ENCODE measurements at places on chromosomes 2 and 18. TPM values are rescaled to one million over a fixed set of nuclear protein-coding genes. Genes with fewer than 3 reads are reported as not detected.

GRCh38 chr2:42045352-42045751 is 2.5 kb upstream of the PKDCC start:
- DNase-seq = no peak

CD28 gene
- 35.7 TPM for total RNA-seq

DNA sequence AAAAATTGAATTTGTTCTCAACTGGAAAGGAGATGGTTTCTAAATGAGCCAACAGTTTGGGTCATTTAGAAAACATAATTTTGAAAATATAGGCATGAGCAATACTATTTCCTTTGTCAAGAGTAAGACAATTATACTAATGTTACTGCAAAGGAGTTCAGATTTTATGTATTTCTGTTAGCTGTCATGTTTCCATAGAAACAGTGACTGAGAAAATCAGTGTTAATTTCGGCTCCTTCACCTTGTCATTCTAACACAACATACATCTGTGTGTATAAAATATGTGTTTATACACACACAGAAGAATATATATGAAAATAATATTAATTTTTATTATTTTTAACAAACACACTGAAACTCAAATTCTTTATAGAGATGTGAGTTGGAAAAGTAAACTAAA is 178.0 kb upstream of the SPHKAP start:
- DNase-seq = no peak

DNA sequence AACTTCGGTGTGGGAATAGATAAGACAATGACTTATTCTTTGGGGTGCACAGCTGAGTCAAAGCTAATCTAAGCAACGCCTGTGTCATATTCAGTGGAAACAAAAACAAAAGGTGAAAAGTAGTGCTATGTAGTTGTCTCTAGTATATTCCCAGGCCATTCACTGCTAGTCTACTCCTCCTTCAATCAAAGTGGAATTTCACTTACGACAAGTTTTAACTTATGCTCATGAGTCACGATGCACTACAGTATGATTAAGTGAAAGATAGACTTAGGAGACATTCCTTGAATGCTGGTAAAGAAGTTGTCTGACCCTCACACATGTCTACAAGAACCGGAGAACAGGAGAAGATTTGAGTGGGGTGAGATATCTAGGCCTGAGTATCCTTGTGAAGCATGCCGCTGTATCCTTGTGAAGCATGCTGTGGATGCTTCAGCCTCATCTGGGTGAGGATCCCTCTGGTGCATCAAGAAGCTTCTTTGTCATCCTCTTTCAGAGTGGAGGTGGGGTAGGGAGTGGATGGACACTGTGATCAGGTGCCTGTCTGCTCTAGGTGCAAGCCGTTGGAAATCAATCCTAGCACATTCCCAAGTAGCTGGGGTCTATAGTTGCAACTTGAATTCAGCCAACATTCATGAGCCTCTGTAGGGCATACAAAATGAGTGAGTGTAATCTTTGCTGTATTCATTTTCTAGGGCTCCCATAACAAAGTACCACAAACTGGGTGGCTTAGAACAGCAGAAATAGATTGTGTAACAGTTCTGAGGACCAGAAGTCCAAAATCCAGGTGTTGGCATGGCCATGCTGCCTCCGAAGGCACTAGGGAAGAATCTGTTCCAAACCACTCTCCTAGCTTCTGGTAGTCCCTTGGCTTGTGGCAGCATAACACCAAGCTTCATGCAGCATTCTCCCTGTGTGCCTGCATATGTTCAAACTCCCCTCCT is 173.5 kb upstream of the FN1 start:
- no peak for DNase-seq

DNA sequence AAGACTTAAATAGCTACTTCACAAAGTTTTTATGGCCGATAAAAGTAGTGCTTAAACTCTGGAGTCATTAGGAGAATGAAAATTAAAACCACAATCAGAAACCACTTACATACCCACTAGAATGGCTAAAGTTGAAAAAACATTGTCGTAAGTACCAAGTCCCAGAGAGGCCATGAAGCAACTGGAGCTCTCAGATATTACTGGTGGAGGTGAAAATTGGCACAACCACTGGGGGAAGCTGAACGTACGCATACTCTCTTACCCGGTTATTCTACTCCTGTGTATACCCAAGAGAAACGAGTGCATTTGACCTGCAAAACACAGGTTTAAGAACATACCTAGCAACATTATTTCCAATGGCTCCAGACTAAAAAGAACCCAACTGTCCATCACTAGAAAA is 76.5 kb upstream of the TMEM247 start:
- DNase-seq = no peak

DNA sequence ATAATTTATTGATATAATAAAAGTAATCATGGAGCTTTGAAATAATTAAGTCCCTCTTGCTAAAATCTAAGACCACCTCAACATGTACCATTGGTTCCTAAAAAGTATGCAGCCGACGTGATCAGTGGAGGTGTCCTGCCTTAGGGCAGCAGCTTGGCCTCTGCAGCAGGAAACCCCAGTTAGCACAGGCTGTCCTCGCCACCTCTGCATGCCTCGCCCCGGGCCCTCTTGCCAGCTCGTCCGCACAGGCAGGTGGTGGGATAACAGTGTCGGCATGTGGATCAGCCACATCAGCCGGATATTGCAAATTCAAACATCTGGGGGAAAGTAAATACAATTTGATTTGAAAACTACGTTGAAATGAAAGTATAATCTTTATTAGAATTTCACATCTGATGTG is 22.9 kb downstream of the COA5 start:
- peak; percentile 25 for DNase-seq

GRCh38 chr2:223884399-223884798 is 47.0 kb upstream of the AP1S3 start:
- no peak for DNase-seq

SPR gene
- 3.1 TPM for total RNA-seq

DNA sequence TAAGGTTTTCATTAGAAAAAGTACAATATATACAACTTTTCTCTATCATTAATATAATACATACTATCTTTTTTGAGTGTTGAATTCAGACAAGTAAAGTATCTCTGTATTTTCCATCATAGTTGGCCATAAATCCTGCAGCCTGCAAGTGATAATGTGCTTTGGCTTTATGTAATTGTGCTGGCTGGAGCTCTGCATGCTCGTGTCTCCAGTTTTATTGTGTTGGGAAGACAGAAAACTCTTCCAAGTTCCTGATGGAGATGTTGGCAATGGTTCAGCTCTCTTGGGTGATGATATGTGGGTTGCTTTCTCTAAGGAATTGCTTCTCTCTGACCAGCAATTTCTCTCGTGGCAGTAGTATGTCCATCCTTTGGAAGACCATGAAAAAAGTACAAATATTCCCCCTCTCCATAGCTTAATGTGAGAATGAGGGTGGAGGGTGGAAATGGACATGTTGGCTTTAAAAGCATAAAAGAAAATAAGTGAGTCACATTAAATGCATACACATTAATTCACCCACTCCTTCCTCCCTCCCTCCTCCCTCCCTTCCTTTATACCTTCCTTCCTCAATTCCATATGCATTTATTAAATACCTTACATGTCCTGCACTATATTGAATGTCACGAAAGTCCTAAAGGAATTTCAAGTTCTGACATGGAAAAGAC is 344.2 kb downstream of the MTX2 start:
- DNase-seq = no peak

- no peak for DNase-seq
Measured at GRCh38 chr18:79048245-79048632, 21.0 kb upstream of the ATP9B start.

GRCh38 chr2:182318466-182319220 is 108.2 kb downstream of the PDE1A start:
- no peak for DNase-seq

GRCh38 chr2:122000556-122001340 is 245.3 kb downstream of the TSN start:
- no peak for DNase-seq

- DNase-seq = no peak
Measured at GRCh38 chr2:74841641-74842040, 7.7 kb downstream of the HK2 start.

KCNF1 gene
- not detected for total RNA-seq

CSRNP3 gene
- total RNA-seq = not detected

- no peak for DNase-seq
Measured at GRCh38 chr18:48172226-48173006, 236.8 kb downstream of the ZBTB7C start.

GRCh38 chr2:20619624-20620024 is 31.3 kb downstream of the HS1BP3 start:
- no peak for DNase-seq

FOXI3 gene
- not detected for total RNA-seq

DNA sequence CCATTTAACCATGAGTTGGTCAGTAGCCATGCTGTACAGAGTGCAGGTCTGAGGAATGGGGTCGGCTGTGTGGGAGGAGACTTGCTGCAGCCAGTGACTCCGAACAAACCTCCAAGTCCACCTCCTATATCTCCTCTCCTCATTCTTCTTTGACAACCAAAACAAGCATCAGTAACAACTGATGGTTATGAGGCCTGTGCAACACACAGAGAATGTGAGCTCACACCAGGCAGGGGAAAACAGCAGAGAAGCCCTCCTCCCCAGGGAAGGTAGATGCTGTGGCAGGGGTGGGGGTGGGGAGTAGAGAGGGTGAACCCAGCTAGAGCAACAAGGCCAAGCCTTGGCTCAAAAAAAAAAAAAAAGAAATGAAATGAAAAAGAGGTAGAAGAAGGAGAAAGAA is 12.3 kb upstream of the CNGA3 start:
- DNase-seq = no peak

- no peak for DNase-seq
Measured at GRCh38 chr2:231037202-231037730, at the start of gene C2orf72. Gene C2orf72, plus strand, starts transcription at chr2:231037523. Its CDS starts 43 bp downstream, at chr2:231037566.

GRCh38 chr2:201404699-201405280 is 46.5 kb downstream of the TRAK2 start:
- peak; percentile 67 for DNase-seq

- DNase-seq = peak; percentile 33
Measured at GRCh38 chr2:20390524-20391123, 40.0 kb upstream of the PUM2 start.

- DNase-seq = no peak
Measured at GRCh38 chr2:75317802-75318201, 118.5 kb upstream of the TACR1 start.

DNA sequence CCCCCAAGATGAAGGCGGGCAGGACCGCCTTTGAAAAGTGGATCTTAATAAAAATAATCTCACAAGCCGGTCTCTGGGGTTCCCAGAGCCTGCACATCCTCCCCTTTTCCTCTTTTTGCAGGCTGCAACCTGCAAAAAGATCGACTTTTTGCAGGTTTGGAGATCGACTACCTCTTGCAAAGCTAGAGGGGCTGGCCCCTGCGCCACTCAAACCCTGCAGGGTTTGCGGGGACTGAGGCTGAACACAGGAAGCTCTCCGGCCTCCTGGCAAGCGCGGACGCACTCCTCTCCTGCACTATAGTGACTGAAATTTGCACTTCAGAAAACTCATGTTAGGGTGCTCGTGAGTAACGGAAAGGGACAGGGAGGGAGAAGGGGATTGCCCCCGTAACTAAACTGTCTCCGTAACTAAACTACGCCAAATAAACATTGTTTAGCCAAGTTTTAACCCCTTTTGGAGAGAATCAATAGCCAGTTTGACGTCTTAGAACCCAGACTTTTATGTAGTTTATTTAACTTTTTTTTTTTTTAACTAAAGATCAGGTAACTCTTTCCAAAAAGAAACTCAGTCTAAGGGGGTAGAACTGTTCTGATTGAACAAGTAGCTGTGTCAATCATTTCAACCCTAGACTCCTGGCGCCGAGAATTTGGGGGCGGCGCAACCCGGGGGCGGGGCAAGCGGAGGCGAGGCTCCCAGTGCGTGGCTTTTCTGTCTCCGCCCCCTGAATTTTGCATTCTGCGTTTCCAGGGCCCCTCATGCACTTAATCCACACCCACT is 2.5 kb downstream of the IGFBP5 start:
- DNase-seq = peak; percentile 83

DNA sequence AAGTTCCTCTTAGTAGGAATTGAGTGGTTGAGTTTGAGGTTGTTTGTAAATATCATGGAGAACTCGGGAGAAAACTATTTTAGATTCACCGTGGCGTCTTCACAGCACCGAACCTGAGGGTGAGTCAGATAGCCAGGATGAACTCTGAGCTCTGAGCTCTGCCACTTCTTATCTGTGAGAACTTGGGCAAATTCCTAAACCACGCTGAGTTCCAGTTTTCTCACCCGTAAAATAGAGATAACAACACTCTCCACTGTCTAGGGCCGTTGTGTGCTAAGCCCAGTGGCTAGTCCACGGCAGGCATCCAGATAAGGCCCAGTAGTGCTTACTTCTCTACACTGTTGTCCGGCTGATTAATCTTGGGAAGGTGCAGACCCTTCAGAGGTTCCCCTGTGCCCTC is 7.0 kb downstream of the KIF5C start:
- no peak for DNase-seq

- peak; percentile 49 for DNase-seq
Measured at GRCh38 chr18:36809590-36810381, 19.0 kb downstream of the TPGS2 start.

DNA sequence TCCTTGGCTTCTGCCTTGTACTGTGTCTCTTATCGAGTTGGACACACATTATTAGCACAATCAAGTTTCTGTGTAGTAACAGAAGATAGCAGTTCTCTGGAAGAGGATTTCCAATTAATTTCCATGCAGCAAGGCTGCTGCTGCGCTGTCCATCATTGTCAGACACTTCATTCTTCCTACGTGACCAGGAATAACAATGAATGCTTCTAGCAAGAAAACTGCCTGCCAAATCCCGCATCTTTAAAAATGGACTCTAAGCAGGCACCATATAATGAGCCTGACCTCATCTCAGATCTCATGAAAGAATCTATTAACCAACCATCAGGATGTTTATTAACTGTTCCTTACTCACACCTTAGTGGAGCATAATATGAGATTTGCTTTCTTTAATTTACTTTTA is 1067.7 kb upstream of the FAM98A start:
- no peak for DNase-seq

BCL11A gene
- total RNA-seq = not detected

DNA sequence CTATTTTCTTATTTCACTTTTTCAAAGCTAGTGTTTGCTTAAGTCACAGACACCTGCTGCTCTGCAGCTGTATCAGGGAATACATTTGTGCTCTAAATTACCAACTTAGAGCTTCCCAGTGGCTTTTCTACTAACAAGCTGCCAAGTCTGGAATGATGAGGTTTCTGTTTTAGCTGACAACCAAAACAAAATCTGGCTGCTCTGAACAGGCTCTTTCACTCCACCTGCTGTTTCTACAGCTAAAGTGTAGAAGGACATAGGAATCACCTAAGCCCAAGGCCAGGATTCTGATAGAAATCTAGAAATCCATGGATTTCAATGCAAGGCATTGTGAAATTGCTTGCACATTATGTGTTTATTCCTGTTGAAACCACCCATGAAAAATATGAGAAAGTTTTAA is 201.2 kb downstream of the SUCLG1 start:
- no peak for DNase-seq

ASAP2 gene
- 0.33 TPM for total RNA-seq

DNA sequence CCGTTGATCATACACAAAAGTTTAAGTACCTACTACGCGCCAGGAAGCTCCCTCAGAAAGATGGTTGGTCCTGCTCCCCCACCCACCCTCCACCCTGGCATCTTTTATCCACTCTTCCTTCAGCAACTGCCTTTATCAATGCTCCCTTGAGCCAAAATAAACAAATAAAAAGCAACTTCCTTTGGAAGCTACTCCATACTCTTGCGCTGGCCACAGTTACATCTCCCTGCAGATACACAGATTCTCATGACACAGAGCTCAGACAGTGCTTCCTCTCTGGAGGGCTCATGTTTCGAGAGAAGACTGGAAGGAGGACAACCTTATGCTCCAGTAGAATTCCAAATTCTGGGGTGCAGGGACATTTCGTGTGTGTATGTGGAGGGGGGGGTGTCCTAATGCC is 3.8 kb upstream of the STEAP3 start:
- DNase-seq = no peak

GRCh38 chr2:66562304-66562685 is 127.4 kb downstream of the MEIS1 start:
- no peak for DNase-seq

GRCh38 chr2:10297191-10297830 is 5.4 kb upstream of the HPCAL1 start:
- no peak for DNase-seq

Data from activated CD8-positive, alpha-beta memory T cell treated with anti-CD3 and anti-CD28 coated beads, Interleukin-2, amount 10 ng/mL, durations not matched to agents 7 days and 5 days (primary cell).